MCF 10A (cell line): ENCODE measurements at places on chromosomes 1 and 21. TPM values are rescaled to one million over a fixed set of nuclear protein-coding genes. Genes with fewer than 3 reads are reported as not detected.
A peak's percentile ranks its signal among the peaks of the same experiment; 100 is the strongest.

GRCh38 chr1:110743397-110743796, 68.7 kb upstream of the KCNA3 start:
- peaks cover 26% of the 10 kb centered on the region for H3K27me3 ChIP-seq
- DNase-seq: no peak
- no peaks in the 10 kb centered on the region for H3K4me1 ChIP-seq
- H3K27ac ChIP-seq: no peak overlapping the region
- H3K4me3 ChIP-seq: no peak overlapping the region

GRCh38 chr1:171343727-171344472, 29.9 kb downstream of the FMO4 start:
- H3K27me3 ChIP-seq: no peaks in the 10 kb centered on the region
- no peaks in the 10 kb centered on the region for H3K4me1 ChIP-seq
- H3K27ac ChIP-seq: no peak overlapping the region
- no peak overlapping the region for H3K4me3 ChIP-seq

DNA sequence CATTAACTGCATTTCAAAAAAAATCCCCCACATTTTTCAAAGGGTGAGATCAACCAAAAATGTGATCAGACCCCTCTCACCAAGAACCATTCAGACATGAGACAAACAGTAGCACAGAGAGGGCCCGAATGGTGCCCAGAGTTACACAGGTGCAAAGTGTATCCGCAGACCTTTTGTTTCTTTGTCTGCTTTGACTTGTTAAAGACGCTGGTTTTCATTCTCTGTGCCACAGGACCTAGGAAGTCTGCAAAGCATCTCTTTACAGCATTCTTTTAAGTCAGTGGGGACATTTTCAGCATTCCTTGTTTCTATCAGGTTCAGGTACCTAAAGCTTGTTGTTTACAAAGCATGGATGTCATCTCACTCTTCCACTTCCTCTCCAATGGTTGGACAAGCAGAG, 87.2 kb upstream of the MAP1LC3C start:
- H3K27me3 ChIP-seq: no peaks in the 10 kb centered on the region
- no peaks in the 10 kb centered on the region for H3K4me1 ChIP-seq
- H3K4me3 ChIP-seq: no peak overlapping the region

- DNase-seq: no peak
- peaks cover 68% of the 10 kb centered on the region for H3K36me3 ChIP-seq
- H3K27ac ChIP-seq: no peak overlapping the region
- no peaks in the 10 kb centered on the region for H3K27me3 ChIP-seq
Observed at GRCh38 chr1:226990133-226990716, 50.1 kb downstream of the COQ8A start.

DNA sequence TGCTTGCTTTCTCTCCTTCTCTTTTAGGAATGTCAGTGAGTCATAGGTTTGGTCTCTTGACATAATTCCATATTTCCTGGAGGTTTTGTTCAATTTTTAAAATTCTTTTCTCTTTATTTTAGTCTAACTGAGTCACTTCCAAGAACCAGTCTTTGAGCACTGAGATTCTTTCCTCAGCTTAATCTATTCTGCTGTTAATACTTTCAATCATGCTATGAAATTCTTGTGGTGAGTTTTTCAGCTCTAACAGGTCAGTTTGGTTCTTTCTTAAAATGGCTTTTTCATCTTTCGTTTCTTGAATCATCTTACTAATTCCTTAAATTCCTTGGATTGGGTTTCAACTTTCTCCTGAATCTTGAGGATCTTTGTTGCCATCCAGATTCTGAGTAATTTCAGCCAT, 321.0 kb downstream of the PTBP2 start:
- H3K4me3 ChIP-seq: no peak overlapping the region
- no peak overlapping the region for H3K27ac ChIP-seq
- peaks cover 4% of the 10 kb centered on the region for H3K4me1 ChIP-seq
- no peak for DNase-seq

- H3K4me1 ChIP-seq: peaks cover 6% of the 10 kb centered on the region
- peaks cover 28% of the 10 kb centered on the region for H3K27me3 ChIP-seq
- H3K27ac ChIP-seq: no peak overlapping the region
- H3K4me3 ChIP-seq: no peak overlapping the region
- DNase-seq: no peak
- peaks cover 3% of the 10 kb centered on the region for H3K36me3 ChIP-seq
Observed at GRCh38 chr1:11374748-11375110, 101.7 kb downstream of the UBIAD1 start.

DNA sequence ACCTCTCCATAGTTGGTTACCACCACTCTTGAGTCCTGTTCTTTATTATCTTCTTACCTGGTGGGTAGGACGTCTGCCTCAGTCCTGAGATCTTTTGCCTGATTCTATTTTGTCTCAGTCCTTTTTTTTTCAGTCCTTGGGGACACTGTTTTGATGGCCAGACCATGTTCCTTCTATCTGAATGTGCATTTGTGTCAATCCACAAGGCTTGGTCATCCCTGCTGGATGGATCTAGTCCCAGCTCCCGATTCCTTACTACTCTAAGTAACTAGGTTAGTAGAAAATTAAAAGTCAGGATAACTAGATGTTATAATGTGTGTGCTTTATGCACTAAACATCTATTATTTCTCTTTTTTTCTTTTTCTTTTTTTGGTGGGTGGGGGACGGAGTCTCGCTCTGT, 28.1 kb upstream of the AK4 start:
- H3K36me3 ChIP-seq: no peaks in the 10 kb centered on the region
- H3K27ac ChIP-seq: no peak overlapping the region
- H3K4me3 ChIP-seq: no peak overlapping the region
- no peaks in the 10 kb centered on the region for H3K4me1 ChIP-seq
- DNase-seq: no peak

DNA sequence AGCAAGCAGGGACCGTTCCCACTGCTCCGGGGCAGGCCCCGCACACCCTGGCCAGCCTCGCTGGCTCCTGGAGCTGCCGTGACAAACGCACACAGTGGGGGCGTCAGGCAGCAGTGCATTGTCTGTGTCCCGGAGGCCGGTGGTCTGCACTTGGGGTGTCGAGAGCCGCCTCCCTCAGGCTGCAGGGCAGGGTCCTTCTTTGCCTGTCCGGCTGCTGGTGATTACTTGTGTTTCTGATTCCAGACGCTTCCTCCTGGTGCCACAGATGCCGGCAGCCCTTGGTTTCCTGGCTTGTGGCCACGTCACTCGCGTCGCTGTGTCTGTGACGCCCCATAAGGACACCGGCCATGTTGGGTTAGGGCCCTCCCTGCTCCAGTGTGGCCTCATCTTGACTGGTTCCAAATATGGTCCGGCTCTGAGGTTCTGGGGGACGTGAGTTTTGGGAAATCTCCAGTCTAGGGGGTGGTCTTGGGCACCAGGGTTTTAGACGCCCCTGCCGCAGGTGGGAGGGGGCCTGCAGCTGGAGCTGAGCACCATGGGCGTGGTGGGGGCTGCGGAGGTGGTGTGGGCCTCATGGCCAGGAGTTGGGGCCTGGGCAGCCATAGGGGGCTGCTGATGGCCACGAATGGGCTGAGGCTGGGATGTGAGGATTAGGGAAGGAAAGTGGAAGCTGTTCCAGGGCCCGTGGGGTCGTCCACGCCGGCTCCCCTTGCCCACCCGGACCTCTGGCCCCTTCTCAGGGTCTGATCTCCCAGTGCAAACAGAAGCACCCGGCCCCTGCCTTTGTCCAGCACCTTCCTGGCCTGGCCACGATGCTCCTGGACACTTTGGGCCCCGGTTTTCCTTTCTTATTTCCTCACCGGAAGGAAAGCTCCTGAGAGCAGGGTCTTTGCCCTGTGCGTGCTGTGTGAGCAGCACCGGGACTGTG, 41.0 kb downstream of the SLX9 start:
- H3K27ac ChIP-seq: no peak overlapping the region
- no peak for DNase-seq

GRCh38 chr1:174466607-174467006, 18.8 kb downstream of the GPR52 start:
- no peaks in the 10 kb centered on the region for H3K27me3 ChIP-seq
- H3K4me1 ChIP-seq: no peaks in the 10 kb centered on the region
- no peak overlapping the region for H3K27ac ChIP-seq
- H3K4me3 ChIP-seq: no peak overlapping the region
- H3K36me3 ChIP-seq: no peaks in the 10 kb centered on the region

- no peak overlapping the region for H3K27ac ChIP-seq
- no peak for DNase-seq
- H3K4me3 ChIP-seq: no peak overlapping the region
Observed at GRCh38 chr1:217193151-217193550, 437.7 kb downstream of the GPATCH2 start.

GRCh38 chr1:67338642-67339041, 31.0 kb downstream of the IL12RB2 start:
- no peak overlapping the region for H3K27ac ChIP-seq
- no peaks in the 10 kb centered on the region for H3K27me3 ChIP-seq
- DNase-seq: no peak

DNA sequence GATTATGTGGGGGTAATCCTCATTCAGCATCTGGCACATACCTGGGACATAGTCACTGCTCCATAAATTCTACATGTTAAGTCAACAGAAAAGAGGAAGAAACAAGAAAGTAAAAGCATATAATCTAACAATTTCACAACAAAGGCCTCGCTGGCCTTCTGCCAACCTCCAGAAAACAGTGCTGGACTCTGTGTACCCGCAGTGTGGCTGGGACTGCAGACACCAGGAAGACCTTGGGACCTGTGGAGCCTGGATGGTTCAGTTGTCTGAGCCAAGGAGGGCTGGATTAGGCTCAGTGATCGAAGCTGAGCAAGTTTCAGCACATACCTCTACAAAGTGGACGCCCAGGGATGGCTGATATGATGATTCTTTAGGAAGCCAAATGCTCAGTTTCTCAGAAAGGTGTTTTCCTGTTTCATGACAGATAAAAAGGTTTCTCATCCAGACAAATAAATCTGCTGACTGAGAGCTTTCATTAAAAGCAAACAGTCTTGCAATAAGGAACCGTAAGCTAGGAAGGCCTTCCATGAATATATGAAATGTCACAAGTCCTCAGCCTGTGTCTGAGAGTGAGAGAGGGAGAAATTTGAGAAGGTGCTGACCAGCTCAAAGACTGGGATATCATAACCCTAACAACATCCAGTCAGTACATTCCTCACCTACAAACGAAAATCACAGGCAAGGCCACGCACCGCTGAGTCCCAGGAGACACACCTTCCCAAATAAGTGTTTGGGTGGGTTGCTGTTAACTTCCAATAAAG, 48.4 kb downstream of the CAPZB start:
- peaks cover 20% of the 10 kb centered on the region for H3K36me3 ChIP-seq
- H3K27me3 ChIP-seq: no peaks in the 10 kb centered on the region
- H3K27ac ChIP-seq: peak overlapping the region; percentile 64
- peak; percentile 85 for DNase-seq
- peaks cover 73% of the 10 kb centered on the region for H3K4me1 ChIP-seq

DNA sequence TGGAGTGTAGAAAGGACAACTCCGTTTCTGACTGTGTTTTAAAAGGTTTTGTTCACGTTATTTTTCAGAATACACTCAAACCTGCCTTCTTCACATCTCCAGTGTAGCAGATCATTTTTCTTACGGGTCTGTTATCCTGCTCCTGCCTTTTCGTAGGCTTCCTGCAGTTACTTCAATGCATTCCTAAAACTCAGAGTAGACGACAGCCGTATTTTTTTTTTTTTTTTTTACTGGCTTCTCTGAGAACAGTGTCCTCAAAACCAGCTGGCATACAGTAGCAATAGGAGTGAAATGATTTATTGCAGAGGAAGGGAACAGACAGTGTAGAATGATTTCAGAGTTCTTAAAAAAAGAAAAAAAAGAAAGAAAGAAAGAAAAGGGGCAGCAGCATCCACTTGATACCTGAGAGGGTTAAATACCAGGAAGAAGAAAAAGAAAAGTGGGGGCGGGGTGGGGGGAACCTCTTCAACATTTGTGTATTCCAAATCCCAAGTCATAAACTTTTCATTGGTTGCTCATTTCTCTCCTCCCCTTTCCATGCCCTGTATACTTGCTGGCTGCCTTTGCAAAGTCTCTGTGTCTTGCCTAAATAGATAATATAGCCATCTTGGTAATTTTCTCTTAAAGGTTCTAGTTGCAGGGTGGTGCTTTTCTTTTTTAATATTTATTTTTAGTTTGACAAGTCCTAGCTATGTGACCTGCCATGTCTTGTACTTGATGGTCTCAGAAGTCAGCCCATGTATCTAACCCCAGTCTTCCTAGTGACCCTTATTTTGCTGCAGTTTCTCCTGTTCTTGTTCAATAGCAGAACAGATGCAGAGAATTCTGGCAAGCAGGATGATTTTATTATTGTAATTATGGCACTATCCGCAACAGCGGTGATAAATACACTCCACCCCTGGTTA, 2.8 kb downstream of the TGFB2 start:
- H3K36me3 ChIP-seq: no peaks in the 10 kb centered on the region
- H3K4me1 ChIP-seq: peaks cover 51% of the 10 kb centered on the region
- H3K27me3 ChIP-seq: no peaks in the 10 kb centered on the region

DNA sequence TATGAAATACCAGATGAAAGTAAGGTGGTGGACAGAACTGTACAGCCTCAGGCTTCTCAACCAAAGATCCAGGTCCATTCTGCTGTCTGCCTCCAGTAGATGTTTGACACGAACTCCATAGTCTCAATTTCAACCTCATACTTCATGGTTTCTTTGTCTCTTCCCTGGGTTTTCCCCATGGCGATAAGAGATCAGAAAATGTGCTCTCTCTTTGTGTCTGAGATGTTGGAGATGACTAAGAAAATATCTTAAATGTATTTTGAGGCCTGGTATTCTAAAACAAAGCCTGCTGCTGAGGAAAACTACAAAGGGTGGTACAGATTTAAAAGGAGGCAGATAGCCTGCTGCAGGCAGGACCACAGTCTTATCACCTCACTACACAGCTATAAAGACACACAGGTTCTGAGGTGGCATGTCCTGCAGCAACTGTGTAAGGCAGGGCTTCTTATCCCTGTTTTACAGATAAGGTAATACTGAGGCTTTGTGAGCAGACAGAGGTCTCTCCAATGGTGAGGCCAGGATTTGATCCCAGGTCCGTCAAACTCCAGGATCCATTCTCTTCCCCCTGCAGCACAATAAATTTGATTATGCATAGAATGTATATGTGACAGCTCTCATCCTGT, 40.0 kb upstream of the CACNA1E start:
- H3K36me3 ChIP-seq: no peaks in the 10 kb centered on the region
- peaks cover 11% of the 10 kb centered on the region for H3K27me3 ChIP-seq
- H3K4me1 ChIP-seq: peaks cover 6% of the 10 kb centered on the region

GRCh38 chr21:9758888-9759287, 762.5 kb upstream of the TPTE start:
- no peak overlapping the region for H3K27ac ChIP-seq
- H3K4me1 ChIP-seq: no peaks in the 10 kb centered on the region
- H3K36me3 ChIP-seq: no peaks in the 10 kb centered on the region

Gene TFAP2E
- total RNA-seq: 0.30 and 0.47 TPM in 2 replicates

Gene OVAAL
- total RNA-seq: not detected in 2 replicates

Gene CLDN17
- total RNA-seq: not detected in 2 replicates

Gene SLC16A4
- 9.8 and 11.0 TPM in 2 replicates for total RNA-seq

Gene RHEX
- not detected in 2 replicates for total RNA-seq

Gene MPZ
- total RNA-seq: 0.29 and 0.37 TPM in 2 replicates

Gene PPIAL4G
- total RNA-seq: not detected in 2 replicates

Gene GBP6
- not detected in 2 replicates for total RNA-seq

Gene KLF17
- not detected in 2 replicates for total RNA-seq

Gene KCNK1
- 24.3 and 41.3 TPM in 2 replicates for total RNA-seq

Gene LIN28A
- total RNA-seq: not detected in 2 replicates

Gene CBR3
- total RNA-seq: 1.3 and 1.8 TPM in 2 replicates

Gene WNT2B
- total RNA-seq: 0.75 and 1.7 TPM in 2 replicates

Gene FLVCR1
- 16.5 and 17.9 TPM in 2 replicates for total RNA-seq
